ENCODE measurements at places on chromosomes 5 and 9.

DNA sequence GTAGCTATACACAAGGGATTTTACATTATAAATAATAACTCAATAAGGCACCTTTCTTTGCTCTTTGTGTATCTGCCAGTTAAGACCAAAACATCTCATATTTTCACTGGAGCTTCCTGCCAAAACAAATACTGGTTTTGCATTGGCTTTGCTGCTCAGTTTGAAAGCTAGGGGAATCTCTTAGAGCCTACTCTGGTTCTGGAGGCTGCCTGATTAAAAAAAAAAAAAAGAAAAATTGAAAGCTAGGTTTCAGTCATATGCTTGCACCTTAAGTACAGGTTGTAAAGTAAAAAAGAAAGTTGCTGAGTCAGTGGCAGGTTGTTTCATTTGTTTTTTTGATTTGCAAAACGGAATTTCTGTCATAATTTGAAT lies 2.3 kb downstream of the DENND4C start:
- DNase-seq, result no peak

GRCh38 chr5:74562122-74562521 lies 78.4 kb downstream of the ENC1 start:
- DNase-seq, result no peak

GRCh38 chr5:179288809-179289185 lies 56.5 kb downstream of the ADAMTS2 start:
- no peak for DNase-seq

- no peak for DNase-seq
Observed at GRCh38 chr5:12242950-12243888, 339.0 kb upstream of the CTNND2 start.

GRCh38 chr5:157225469-157226422 lies 40.2 kb upstream of the CYFIP2 start:
- no peak for DNase-seq

DNA sequence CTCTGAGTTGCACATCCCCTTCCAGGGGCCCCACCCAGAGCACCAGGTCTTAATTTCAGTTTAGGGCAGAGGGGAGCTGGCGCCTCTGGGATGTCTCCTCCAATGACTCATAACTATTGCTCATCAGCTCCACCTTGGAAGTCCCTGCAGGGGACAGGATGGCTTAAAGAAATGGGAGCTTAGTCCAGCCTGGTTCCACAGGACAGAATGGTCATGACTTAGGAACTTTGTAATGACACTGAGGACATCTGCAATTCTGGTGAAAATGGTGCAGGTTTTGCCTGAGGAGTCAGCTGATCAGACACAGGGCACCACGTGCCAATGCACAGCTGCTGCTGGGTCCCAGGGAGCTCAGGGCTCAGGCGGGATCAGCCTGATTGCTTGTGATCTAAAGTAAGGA lies 16.4 kb upstream of the PPP1R26 start:
- no peak for DNase-seq

- DNase-seq, result no peak
Observed at GRCh38 chr5:31231177-31231838, 37.8 kb downstream of the CDH6 start.

DNA sequence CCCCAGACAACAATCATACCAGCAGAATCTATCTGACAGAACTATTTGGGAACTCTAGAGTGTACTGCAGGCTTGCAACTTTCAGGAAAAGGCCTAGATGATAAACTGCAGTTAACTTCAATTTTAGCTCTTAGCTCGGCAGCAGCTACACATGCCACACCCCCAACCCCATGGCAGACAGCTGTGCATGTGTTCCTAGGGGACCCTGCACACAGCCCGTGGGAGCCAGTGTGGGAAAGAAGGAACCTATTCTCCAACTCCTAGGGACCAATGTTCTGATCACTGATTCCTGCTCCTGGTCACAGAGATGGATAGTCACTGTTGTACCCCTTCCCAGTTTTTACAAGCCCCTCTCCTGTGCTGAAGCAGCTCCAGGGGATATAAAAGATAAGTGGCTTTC lies 179.6 kb downstream of the DRD1 start:
- no peak for DNase-seq

DNA sequence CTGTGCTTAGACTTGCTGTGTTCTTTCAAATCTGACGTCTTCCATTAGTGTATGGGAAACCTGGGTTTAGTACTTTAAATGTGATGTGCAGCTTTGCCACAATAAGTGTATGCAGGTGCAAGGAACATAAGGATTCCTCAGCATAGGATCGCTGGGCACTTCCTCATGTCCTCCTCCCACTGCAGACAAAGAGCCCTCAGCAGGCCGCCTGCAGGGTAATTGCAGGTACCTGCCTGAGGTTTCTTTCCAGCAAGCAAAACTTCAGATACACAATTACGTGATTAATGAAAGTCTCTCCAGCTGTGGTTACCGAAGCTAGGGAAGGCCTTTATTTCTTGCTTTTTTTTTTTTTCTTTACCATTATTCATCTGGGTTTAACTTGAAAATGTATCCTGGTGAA lies 233.1 kb downstream of the RFK start:
- DNase-seq, result no peak

DNA sequence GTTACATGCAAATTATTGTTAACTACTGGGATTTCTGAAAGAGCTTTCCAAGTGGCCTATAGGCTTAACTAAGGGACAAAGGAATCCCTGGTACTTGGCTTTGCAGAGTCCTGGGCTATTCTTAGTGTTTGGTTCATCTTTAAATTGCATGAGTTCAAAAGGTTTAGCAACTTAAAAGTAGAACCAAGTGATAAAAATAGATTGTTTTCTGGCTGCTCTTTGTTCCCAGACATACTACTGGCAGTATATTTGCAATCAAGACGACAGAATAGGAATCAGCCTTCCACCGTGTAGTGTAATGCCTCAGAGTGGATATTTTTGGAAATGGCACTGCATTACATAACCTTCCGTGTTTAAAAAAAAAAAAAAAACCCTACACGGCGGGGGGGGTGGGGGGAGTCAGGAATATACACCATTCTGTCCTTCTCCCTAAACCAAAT lies 1.0 kb downstream of the NREP start:
- no peak for DNase-seq

DNA sequence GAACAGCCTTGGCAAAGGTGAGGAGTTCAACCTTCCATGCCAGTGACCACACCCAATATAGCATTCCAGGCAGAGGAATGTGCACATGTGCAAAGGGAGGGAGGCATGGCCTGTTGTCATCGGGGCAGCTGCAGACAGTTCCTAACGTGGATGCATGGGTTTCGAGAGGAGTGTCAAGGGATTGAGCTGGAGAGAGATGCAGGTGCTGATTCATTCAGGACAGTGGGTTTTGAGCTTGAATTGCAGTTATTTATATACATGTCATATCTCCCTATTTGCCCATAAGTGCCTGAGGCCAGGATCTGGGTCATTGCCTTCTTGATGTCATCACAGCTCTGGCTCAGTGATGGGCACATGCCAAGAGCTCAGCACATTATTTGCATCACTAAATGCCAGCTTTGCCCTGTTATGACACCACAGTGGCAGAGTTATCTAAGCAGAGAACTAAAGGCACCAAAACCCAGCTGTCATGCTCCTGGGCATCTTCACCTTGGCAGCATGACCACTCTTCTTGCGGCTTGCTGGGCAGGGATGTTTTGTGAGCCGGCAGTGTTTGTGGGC lies 278.0 kb downstream of the NTRK2 start:
- no peak for DNase-seq

DNA sequence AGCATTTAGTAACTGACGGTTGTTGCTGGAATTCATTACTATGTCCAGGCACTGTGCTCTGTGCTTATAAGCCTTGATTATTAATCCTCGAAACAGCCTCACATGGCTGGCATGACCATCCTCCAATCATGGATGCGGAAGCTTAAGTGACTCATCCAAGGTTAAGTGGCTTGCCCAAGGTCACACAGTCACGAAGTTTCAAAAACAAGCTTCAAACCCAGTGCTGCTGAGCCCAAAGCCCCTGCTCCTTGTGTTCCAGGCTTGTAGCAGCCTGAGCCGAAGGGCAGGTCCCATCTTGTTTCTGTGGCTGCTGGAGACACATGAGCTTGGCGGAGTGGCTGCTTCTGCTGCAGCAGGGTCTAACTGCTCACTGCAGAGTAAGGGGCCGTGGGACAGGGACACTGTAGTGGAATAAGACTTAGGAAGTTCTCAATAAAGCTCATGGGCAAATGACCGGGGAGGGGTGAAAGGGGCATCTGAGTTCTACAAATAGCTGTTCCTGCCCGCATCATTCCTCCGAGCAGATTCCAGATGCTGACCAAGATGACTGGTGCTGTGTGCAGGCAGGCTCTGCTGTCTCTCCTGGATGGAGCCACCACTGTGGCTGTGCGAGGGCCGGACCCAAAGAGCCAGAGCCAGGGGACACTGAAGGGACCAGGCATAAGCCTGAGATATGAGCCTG lies 32.4 kb downstream of the WHRN start:
- DNase-seq, result no peak

DNA sequence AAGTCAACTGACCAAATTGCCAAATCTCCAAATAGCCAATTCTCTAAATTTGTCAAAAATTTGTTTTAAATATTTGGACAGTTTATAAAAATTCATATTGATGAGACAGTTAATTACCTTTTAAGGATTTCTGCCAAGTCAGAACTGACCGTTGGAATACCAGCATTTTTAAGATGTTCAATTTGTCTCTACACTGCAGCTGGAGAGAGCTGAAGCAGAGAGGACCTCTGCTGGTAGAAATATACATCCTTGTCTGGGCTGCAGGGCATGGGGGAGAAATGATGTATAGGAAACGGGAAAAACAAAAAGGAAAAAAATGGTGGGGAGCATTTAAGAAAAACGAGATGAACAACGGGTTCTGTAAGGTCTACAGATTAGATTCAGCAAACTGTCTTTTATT lies 16.8 kb downstream of the NR6A1 start:
- no peak for DNase-seq

GRCh38 chr5:969408-969839 lies 39.2 kb upstream of the NKD2 start:
- no peak for DNase-seq

DNA sequence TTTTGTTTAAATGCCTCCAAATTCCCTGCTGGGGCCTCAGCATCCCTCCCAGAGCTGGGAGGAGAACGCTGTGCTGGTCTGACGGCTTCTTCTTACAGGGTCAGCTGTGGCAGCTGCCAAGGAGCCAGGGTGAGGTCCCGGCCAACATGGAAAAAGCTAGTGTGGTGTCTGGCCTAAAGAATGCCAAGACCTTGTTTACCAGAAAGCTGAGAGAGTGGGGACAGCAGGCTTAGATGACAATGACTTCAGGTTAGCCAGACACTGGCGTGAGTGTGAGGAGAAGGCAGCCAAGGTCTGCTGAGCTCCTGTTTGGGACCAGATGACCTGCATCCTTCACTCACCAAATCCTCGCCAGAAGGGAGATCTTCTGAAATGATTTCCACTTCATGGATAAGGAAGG lies 112.5 kb downstream of the CRB2 start:
- no peak for DNase-seq

DNA sequence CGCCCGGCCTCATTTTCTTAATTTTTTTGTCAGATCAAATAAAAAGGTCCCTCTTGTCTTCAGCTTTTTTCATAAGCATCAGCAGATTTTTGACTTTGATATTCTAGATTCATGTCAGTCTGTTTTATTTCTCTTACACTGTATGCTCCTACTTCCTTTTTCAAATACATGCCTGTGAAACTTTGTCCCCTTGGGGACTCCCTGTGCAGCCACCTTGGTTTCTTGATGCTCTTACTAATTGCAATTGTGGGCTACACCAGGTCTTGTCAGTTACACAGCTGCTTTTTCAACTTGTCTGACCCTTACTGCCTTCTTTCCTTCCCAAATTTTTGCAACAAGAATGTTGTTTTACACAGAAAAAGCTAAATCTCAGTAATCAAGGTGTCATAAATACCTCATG lies 238.2 kb upstream of the KCNN2 start:
- DNase-seq, result no peak

GRCh38 chr9:91948597-91949391 lies 1.2 kb downstream of the ROR2 start:
- peak; percentile 37 for DNase-seq

DNA sequence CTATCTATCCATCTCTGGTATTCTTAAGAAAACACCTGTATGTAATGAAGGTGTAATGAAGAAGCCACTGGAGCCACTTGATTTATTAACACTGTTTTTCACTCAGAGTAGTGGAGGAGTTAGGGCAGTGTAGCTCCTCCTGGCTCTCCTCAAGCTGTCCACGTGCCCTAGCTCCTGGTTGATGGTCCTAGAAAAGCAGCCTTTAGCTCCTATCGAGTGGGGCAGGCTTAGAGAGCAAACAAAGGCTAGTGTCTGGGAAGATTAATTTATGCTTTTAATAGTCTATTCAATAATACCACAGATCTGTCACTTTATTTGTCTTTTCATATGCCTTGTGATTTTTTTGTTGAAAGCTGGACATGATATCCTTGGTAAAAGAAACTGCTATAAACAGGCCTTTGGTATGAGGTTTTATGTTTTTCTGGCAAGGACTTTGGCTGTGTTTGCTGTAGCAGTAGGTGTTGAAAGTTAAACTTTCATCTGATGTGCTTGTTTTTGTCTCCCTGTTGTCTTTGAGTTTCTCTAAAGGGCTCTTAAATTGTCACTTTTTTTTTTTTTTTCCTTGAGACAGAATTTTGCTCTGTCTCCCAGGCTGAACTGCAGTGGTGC lies 141.1 kb downstream of the GCNT1 start:
- DNase-seq, result no peak

GRCh38 chr9:115694014-115694413 lies 459.6 kb upstream of the PAPPA start:
- DNase-seq, result no peak

DNA sequence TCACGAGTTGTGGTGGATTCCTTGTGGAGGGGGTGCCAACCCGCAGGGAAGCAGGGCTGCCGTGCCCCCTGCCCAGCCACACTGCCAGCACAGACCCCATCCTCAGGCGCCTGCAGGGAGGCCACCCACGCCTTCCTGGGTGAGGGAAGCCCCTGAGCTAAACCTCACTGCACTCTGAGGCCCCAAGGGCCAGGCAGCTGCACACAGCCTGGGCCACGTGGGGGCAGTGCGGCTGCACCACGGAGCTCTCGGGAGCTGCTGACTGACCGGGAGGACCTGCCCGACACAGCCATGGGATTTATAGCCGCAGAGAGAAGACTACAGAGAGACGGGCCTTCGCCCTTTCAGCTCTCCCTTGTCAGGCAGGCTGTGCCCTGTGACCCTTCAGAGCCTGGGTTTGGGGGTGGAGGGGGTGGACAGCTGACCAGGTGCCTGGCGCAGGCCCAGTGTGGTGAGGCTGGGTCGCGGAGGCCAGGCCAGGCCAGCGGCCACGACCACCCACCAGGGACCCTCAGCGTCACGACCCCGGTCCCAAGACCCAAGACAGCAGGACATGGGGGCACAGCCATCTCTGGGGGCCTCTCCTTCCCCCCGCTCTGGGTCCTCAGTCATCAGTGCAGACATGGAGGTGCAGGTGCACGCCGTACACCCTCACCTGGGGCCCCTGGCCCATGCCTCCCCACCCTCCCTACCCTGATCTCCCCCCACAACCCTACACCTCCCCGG lies 4.3 kb upstream of the AHRR start:
- DNase-seq, result peak; percentile 67

- DNase-seq, result no peak
Observed at GRCh38 chr9:112846528-112847488, 43.9 kb downstream of the SLC46A2 start.

DNA sequence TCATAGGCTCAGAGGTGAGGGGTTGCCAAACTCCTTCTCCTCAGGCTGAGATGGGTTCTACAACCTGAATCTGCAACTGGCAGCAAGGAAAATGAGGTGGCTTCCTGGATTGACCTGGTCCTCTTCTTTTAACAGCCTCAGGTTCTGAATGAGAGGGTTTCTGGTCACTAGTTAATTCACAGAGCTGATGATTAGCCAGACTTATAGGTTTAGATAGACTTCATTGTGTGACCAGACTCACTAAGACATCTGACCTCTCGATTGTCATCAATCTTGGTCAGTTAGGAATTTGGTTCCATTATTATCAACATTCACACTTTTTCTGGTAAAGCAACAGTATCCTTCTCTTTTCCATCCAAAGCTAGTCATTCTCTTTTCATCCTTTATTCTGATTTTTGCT lies 257.9 kb downstream of the PAPPA start:
- DNase-seq, result no peak
